ENCODE measurements at places on chromosomes 11 and 22.

DNA sequence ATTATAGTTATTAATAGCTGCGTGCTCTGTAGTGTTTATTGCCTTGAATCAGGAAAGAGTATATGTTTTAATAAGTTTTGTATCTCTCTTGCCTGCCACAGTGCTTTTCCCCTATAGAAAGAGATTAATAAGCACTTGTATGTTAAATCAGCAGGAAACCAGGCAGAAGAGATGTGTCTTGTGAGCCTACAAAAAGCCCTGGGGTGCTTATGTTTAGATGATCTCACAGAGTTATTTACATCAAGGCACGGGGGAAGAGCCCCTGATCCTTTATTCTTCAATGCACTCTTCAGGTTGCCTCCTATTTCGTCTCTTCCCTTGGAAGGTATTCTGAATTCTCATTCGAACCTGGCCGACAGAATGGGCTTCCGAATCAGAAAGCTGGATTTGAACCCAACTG, 183.0 kb downstream of the MAML2 start:
- no peak for DNase-seq

- no peak for DNase-seq
These were observed 90.6 kb downstream of the TMEM135 start for GRCh38 chr11:87128372-87128771.

- DNase-seq = no peak
These were observed 114.2 kb upstream of the CADM1 start for GRCh38 chr11:115618428-115618827.

GRCh38 chr11:47186700-47187695, 764 bp upstream of the PACSIN3 start:
- no peak for DNase-seq

- DNase-seq = no peak
These were observed 8.7 kb upstream of the LTO1 start for GRCh38 chr11:69683764-69684333.

DNA sequence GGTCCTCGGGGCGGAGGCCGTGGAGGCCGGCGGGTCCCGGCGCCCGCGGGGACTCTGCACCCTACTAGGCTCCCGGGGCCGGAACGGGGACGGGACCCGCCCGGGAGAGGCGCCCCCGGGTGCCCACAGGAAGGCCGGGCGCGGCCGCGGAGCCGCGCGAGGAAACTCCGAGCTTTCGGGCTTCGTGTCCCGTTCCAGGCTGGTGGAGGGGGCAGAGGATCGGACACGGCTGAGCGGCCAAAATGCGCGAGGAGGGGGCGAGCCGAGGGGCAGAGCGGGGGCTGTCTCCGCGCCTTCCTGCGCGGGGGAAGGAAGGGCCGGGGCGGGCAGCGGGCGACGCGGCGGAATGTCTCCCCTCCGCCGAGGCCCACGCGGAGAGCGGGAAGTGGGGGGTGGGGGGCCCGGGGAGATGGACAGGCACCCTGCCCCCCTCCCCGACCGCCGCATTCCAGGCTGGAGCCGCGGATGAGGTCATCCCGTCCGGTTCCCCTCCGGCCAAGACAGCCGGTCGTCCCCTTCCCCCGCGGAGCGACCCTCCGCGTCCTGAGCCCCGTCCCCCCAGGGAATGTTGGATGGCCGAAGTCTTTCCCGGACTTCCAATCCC, 430 bp downstream of the CDC42EP1 start:
- no peak for DNase-seq

- no peak for DNase-seq
These were observed 545 bp upstream of the TIRAP start for GRCh38 chr11:126282361-126282735.

GRCh38 chr22:45704648-45705047, 33.0 kb downstream of the ATXN10 start:
- DNase-seq = no peak

DNA sequence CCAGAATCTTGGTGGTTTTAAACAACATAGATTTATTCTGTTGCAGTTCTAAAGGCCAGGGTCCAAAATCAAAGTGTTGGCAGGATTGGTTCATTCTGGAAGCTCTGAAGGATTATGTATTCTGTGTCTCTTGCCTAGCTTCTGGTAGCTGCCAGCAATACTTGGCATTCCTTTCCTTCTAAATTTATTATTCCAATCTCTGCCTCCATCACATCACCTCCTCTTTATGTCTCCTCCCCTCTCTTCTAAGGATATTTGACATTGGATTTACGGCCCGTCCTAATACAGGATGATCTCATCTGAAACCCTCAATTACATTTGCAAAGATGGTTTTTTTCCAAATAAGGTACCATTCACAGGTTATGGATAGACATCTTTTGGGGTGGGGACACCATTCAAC, 186.5 kb downstream of the SBF2 start:
- DNase-seq = no peak

- no peak for DNase-seq
These were observed 105.1 kb upstream of the B3GAT1 start for GRCh38 chr11:134517115-134517514.

DNA sequence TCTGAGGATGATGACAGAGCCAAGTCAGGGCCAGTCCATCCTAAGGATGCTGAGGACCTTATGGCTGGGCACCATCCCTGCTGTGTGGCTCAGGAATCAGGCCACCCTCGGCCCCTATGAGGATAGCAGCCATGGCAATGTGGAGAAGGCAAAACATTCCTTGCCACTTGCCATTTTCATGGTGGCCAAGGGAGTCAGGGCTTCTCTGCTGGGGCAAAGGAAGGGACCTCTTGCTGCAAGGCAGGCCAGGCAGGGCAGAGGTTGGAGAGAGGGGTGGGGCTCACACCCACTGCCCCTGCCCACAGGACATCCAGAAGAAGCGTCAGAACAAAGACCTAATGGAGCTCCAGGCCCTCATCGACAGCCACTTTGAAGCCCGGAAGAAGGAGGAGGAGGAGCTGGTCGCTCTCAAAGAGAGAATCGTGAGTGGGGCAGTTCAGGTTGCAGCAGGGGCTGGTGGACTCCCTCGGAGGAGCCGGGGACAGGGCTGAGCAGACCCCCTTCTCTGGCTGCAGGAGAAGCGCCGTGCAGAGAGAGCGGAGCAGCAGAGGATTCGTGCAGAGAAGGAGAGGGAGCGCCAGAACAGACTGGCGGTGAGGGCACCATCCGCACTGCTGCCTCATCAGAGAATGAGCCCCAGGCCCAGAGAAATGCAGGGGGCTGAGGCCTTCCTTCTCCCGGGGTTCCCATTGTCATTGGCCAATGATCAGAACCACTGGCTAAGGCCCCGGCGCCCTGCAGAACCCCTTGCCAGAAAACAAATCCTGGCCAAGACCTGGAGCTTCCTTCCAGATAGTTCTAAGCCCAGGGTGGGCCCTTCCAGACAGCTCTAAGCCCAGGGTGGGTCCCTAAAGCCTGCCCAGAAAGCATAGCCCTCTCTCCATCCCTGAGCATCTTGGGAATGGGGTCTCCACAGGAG, 13.5 kb upstream of the MRPL23 start:
- DNase-seq = no peak

DNA sequence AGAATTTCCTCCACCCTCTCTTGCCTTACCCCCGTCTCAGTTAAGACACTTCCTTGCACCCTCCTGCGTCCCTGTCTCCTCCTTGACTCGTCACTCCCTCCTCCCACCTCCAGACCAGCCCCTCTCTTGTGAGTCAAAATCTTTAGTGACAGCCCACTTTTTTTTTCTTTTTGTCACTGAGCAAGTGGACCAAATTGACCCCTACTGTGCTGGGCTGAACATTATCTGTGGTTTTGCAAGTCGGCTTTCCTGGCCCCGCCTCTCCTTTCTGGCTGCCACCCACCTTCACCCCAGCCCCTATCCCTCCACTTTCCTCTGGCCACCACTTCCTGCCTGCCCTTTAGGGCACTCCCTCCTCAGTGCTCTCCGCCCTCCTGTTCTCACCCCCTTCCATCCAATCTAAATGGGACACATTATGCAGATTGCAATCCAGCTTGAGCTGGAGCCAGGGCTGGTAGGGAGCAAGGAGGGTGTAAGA, at the start of gene APLNR:
TSS of gene APLNR (minus strand) at position 47 of the 478 bp plus-strand sequence. CDS start 246 bp downstream, outside the sequence.
- no peak for DNase-seq

GRCh38 chr11:14520747-14521151, 563 bp upstream of the PSMA1 start:
- DNase-seq = no peak

DNA sequence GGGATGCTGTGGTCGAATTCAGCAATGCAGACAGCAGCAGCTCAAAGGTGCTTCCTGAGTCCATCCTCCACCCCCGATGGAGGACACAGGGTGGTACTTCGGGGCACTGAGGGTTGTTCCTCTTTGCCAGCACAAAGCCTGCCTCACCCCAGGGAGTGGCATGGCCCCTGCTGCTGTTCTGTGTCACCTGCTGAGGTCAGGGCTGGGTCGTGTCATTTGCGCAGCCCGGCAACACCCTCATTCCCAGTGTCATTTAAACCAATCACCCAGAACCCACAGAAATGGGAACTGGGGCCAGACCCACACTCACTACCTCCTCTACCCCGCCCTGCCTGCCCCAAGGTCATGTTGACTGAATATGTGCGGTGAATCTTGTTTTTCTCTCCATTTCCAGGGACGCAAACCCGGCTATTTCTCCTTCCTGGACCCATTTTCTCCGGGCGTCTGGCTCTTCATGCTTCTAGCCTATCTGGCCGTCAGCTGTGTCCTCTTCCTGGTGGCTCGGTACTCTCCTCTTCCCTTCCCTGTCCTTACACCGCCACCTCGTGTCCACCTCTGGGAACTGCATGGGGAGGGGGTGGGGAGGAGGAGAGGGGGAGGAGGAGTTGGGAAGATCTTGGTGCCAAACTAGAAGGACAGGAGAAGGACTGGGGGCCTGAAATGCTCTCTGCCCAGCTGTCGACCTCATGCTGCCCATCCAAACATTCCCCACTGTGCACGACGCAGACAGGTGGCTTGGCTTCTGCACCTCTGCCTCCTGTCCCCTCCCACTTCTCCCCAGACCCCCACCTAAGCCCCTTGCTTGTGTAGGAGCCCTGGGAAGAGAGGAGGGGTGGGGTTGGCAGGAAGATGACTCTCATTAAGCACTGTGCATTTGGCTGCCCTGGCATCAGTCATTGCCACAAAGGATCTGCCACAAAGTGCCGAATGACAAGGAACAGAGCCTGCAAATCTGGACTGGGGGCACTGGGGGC, 71.2 kb upstream of the TBCEL start:
- DNase-seq = no peak

DNA sequence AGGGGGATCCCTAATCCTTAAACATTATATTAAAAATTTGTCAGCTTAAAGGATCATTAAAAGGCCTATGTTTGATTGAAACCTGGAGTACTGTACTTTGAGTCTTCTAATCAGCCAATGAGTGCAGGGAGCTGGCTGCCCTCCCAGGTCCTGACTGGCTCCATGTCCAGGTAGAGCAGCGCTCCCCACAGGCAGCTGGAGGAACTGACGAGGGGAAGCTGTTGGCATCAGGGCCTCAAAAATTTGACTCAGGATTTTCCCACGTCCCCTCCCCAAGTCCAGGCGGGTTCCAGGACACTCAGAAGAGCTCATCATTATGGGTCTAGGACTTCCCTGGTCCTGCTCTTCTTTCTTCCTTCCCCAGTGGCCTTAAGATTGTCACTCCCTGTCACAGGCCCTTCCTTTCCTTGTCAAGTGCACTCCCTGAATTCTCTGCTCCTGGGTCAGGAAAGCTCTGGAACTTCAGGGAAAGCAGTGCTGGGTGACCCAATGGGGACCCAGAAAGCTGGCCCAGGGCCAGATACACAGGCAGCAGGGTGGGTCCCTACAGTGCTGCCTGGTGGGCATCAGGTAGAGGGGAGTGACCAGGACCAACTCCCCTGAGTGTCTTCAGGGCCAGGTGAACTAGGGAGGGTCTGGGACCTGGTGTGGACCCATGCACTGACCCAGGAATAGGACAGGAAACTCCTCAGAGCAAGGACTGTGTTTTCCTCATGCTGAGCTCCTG, 65.5 kb downstream of the GGTLC2 start:
- no peak for DNase-seq

GRCh38 chr11:43998308-43998707, 49.5 kb upstream of the ACCSL start:
- DNase-seq = no peak

- no peak for DNase-seq
These were observed 48.4 kb upstream of the WEE1 start for GRCh38 chr11:9525116-9525515.

DNA sequence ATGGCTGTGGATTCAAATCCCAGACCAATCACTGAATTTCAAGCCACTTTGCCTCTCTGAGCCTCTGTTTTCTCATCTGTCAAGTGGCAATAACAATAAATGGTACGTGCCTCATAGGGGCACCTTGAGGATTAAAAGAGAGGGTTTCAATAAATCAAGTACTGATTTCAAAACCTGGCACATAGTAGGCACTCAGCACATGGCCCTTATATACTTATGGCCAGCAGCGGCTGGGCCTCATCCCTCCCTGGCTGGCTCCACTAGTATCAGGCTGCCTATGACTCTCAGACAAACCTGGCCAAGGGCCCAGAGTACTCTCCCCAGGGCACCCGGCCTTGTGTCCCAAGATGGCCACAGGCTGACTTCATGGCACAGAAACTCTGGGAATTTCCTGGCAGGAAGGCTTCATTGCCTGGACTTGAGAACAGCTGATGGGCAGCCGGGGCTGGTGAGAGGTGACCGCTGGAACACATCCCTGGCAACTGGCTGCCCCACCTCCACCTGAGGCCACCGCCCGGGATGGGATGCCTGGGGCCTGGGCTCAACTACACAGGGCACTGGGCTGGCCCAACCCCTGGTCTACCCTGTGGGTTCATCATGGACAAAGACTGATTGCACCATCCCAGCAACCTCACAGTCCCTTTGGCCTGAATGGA, 3.4 kb downstream of the FADS3 start:
- DNase-seq = no peak

GRCh38 chr11:93905384-93905783, 55.0 kb upstream of the VSTM5 start:
- no peak for DNase-seq

GRCh38 chr22:46551996-46552395, 14.6 kb upstream of the CELSR1 start:
- DNase-seq = no peak

DNA sequence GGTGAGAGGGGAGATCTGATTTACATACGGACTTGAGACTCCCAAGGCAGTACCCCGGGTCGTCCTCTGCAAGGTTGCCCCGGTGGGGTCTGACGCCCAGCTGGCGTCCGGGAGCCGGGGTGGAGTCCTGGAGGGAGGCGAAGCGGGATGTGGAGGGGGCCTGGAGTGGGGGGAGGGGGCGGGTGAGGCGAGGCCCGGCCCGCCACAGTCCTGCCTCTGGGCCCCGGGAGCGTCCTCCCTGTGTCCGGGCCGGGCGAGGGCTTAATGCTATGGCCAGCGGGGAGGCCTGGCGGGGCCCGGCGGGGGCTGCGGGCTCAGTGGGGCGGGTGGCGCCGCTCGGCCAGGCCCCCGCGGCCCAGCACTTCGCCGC, 2.4 kb upstream of the MYBPC3 start:
- DNase-seq = no peak

DNA sequence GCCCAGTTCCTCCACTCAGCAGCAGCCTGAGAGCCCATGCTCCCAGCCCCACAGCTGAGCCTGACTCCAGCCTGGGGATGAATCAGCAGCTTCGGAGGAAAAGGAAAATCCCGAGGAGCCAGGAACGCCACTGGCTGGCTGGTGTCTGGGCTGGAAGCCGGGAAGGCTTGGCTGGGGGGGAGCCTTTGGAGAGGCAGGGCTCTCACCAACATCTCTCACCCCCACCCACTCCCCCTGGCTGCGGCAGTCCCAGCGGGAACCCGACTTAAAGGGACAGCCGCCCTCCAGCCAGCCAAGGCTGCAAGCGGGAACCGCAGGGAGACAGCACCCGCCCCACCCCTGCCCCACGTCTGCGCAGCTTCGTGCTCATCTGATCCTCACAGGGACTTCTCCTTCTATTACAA, 28.4 kb downstream of the KIAA0930 start:
- no peak for DNase-seq

Measured in SIG-M5 (cell line).